ENCODE measurements at places on chromosomes 5 and 9.
A peak's percentile ranks its signal among the peaks of the same experiment; 100 is the strongest.

- no peak for DNase-seq
Measured at GRCh38 chr5:163964671-163965070, 459.3 kb downstream of the MAT2B start.

DNA sequence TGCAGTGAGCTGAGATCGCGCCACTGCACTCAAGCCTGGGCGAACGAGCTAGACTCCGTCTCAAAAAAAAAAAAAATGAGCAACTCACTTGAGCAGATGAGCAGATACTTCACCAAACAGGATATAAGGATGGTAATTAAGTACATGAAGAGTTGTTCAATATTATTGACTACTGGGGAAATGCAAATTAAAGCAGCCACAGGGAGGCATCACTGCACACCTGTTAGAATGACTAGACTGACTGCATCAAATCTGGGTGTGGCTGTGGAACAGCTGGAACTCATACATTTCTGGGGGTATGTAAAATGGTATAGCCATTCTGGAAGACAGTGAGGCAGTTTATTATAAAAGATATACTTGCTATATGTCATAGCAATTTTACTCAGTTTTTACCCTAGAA is 93.0 kb downstream of the WNK2 start:
- no peak for DNase-seq

GRCh38 chr9:7780261-7780988 is 19.2 kb downstream of the DMAC1 start:
- no peak for DNase-seq

DNA sequence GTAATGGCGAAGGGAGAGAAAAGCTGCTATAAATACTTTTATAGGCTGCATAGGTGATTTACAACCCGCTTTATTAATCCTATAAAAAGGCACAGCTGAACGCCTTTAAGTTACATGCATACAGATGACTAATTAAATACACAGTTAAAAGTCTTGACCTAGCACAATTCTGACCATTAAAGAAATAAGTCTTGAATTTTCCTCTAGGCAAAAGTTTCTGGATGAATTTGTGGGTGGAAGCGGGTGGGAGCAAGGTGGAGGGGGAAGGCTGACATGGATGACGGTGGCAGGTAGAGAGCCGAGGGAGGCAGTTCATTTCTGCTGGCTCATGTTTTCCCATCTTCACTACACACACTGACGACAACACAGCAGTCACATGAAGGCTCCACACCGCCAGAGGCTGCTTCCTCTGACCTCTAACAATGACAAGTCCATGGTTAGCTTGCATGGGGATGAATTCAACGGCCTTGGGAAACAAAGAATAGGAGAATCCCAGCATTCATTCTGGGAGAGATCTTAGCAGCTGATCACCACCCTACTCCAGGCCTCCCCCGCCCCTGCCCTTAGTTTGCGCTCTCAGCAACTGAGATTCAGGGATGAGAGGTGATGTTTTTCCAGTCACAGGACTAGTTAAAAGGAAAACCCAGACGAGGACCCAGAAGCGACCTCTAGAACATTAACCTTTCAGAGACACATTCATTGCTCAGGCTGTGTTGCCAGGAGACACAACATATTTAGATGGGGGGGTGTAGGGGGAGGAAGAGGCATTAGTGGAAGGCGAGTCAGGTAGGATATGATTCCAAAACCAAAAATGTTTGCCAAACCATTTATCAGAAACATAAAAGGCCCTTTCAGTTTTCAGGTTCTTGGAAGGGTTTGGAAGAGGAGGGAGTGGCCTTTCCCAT is 329.3 kb downstream of the PIK3R1 start:
- DNase-seq: no peak

- no peak for DNase-seq
Measured at GRCh38 chr9:98795970-98796363, 388 bp downstream of the ANKS6 start.

- DNase-seq: no peak
Measured at GRCh38 chr5:174354571-174354970, 309.1 kb downstream of the NSG2 start.

DNA sequence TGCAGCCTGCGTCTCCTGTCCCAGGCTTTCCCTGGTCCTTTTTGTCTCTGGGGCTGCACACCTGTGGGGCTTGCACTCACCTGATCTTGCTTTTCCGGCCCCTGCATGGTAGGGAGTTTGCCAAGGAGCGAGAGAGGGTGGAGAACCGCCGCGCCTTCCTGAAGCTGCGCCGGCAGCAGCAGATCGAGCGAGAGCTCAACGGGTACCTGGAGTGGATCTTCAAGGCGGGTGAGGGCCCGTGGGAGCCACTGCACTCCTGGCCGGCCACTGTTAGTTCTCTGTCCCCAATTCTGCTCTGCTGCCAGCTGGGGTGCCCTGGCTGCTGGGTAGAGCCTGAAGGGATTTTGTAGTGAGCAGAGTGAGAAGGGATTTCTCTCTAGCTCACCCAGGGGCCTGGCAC is 78.0 kb downstream of the CACNA1B start:
- no peak for DNase-seq

DNA sequence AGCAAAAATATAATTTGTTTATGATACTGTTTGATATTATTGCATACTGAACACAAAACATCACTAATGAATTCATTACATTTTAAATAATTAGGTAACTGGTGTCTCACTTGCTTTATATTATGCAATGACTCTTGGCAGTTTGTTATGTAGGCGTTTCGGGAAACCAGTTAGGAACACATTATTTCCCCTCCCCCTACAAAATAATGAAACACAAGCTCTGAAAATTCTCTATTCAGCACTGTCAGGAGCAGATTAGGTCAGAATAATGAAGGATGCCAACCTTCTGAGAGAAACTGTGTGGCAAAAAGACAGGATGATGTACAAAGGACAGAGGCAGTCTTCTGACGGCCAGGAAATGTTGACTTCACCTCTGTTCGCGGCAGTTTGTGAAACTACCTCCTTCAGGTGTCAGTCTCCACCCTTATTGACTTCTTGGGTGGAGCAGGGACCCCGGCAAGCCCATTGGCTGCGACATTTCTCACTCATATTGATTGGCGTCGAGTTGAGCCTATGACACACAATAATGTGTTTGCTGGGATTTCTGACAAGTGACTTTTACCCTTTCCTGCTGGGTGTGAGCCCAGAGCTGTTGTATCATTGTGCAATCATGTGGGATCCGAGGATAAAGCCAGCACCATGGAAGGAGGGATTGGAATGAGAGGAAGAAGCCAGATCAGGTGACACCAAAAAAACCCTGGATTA is 33.9 kb downstream of the SH3PXD2B start:
- peak; percentile 9 for DNase-seq

DNA sequence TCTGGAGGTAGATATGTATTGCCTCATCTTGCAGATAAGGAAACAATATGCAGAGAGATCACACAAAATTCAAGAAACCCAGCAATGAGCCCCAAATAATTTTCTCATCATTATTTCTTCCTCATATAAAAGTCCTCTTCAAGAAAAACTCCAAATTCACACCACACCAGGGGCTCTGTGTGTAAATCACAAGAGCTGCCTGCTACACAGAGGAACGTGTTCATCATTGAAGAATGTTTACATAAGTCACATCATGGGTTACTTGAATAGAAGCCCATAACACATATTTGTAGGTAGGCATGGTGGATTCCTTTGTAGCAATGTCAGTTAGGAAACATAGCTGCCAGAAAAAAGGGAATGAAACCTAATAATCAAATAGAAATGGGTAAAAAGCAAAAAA is 308.1 kb upstream of the TLE4 start:
- DNase-seq: no peak

DNA sequence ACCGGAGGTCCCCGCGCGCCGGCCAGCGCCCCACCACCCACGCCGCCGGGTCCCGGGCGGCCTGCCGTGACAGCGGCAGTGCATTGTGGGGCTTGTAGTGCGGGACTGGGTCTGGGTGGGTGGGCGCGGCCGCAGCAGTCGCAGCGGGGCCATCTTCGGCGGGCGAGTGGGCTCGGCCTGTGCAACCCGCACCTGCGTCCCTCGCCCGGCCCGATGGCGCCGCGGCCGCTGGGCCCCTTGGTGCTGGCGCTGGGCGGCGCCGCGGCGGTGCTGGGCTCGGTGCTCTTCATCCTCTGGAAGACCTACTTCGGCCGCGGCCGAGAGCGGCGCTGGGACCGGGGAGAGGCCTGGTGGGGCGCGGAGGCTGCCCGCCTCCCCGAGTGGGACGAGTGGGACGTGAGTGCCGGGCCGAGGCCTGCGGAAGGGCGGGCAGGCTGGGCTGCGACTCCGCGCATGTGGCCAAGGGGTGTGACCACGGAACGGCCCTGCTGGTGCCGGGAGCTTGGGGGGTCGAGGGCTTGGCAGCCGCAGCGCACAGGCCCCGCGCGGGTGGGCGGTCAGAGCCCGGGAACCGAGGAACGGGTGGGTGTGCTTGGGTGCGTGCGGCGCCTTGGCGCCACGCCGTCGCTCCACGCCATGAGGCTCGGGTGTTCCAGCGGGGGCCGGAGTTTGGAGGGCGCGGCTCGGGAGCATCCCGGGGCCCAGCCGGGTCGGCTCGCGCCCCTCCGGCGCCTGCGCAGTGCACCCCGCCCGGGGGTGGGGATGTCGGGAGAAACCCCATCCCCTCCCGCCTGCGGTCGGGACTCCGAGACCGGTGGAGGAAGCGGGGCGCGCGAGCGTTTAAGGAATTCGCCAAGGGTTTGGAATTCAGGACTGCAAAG is at the start of gene ARL10:
TSS of gene ARL10 (plus strand) at position 137 of the 881 bp plus-strand sequence. CDS start at position 214, 77 bp downstream.
- DNase-seq: peak; percentile 61

DNA sequence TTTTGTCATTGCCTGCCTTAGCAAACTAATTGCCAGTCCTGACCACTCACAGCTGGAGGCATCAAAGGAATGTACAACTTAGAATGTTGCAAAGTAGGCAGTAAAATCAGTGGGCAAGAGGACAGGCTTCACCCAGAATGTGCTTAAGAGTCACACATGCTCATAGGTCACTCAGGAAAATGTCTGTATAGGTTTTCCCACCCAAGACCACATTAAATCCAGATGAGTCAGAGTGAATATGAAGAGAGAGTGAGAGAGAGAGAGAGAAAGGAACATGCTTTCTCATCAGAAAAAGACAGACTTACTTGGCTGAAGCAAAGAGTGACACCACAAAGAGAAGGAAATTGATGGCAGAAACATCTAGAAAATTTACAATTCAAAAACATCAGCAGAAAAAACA is 37.9 kb downstream of the PLEKHG4B start:
- no peak for DNase-seq

DNA sequence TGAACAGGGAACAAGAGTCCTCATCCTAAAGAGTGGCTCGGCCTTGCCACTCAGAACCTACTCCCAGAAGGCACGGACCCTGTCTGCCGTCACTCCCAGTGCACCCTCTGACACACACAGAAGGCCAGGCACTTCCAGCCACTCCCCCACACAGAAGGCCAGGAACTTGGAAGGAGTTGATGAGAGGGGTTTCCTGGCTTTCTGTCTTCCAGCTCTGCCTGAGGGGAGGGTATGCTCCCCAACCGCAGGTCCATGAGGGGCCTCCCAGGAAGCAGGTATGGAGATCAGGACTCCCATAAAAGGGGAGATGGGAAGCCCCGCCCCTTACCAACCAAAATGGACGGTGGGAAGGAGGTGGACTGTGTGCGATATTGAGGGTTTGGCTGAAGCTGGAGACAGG is 247.6 kb upstream of the IRX4 start:
- no peak for DNase-seq

- no peak for DNase-seq
Measured at GRCh38 chr5:137714946-137715345, 20.9 kb downstream of the KLHL3 start.

- DNase-seq: no peak
Measured at GRCh38 chr5:7517006-7517405, 121.1 kb downstream of the ADCY2 start.

DNA sequence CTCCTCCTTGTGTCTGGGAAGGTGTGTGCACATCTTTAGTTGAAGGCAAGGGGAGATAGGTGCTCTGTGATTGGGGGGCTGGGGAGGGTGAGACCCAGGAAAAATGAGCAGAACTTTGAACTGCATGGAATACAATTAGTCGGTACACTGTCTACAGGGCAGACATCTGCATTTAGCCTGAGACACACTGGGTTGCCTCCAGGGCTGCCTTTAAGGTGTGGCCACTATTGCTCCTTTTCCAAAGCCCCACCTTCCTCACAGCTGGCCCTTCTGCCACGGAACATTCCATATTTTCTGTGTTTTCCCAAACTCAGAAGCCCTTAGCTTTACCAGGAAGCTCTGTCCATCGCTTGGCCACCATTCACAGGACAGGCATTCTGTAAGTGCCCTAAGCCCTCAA is 247.9 kb downstream of the HSPA4 start:
- DNase-seq: no peak

GRCh38 chr9:26326563-26326962 is 566.0 kb downstream of the CAAP1 start:
- no peak for DNase-seq

DNA sequence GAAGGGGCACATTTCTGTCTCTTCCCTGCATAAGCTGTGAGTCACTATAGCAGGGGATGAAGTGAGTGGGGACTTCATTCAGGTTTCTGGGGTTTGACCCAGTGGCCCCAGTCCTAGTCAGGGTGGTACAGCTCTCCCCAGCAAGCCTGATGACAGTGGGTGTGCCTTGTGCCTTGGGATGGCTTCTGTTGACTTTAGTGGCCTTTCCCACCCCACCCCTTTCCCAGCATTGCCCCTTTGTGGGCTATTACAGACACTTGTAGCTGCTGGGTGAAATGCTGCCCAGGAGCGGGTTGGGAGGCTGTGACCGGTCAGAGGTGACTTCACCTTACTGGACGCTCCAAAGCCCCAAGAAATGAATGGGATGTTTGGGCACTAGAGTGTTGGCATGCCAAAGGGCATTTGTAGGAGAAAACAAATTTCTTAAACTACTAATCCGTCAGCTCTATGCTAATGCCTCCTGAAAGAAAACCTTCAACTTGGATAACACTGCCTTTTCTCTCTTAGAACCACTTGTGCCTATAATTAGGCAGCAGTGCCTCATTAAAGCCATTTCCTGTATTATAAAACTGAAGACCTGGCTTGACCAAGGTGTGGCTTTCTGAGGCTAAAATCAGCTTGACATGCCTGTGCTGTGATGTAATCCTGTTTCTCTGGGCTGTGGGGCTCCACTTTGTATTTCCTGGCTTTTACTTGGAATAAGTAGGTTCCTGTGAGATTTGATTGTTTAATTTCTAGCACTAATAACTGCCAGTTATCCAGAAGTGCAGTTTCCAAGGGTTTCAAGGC is 119.0 kb upstream of the SLC25A48 start:
- no peak for DNase-seq

- DNase-seq: no peak
Measured at GRCh38 chr9:131095666-131096268, 564 bp upstream of the AIF1L start.

DNA sequence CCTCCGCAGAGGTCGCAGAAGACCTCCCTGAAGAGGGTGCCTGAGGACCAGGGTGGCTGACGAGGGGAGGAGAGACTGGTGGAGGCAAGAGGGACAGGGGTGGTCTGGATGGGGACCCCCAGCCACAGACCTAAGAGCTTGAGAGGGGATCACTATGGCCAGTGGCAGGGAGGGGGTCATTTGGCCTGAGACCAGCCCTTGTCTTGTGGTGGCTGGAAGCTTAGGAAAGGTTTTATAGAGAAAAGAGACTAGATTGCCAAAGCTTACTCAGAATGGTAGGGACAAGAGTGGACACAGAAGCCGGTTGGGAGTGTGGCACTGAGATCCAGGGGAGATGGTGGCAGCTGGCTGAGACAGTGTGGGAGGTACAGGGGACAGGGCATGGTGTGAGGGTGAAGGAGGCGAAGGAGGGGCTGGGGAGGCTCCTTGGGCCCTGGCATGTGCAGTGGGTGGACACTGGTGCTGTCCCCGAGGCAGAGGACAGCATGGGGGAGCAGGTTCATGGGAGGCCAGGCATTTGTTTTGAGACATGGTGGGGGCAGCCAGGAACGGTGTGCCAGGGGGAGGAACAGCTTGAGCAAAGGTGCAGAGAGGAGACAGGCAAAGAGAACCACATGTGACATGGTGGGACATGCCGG is 123.0 kb downstream of the C9orf50 start:
- DNase-seq: no peak

- no peak for DNase-seq
Measured at GRCh38 chr5:122258241-122258640, 53.8 kb upstream of the SNCAIP start.

Data from CD4-positive, alpha-beta T cell treated with Interleukin-10 for 1 hour (primary cell).